NCI-H345 (cell line): ENCODE measurements at places on chromosomes 16 and 17.

DNA sequence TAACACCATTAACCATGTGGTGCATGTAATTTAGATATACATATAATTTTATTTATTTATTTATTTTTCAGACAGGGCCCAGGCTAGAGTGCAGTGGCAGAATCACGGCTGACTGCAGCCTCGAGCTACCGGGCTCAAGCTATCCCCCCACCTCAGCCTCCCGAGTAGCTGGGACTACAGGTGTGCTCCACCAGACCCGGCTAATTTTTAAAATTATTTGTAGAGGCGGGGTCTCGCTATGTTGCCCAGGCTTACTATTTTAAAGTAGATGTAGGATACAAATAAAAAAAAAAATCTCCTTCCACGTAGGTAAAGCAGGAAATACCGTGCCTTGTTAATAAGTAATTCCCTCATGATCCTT is 446 bp upstream of the COQ7 start:
- DNase-seq = no peak

DNA sequence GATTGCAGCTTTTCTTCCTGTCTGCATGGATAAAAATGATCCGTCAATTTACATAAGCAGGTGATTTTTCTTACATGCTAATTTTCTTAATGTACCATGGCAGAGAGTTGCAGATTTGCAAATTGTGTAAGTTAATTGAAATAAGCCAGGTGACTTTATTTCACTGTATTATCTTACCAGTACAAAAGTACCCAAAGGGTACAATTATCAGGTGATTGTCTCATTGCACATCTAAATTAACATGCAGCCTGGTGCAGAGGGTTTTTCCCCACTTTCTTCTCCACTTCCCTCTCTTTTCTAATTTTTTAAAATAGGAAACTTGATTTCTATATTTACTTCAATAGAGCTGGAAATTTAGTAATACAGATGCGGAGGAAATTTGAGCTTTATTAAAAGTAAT is 11.2 kb downstream of the NLK start:
- no peak for DNase-seq

DNA sequence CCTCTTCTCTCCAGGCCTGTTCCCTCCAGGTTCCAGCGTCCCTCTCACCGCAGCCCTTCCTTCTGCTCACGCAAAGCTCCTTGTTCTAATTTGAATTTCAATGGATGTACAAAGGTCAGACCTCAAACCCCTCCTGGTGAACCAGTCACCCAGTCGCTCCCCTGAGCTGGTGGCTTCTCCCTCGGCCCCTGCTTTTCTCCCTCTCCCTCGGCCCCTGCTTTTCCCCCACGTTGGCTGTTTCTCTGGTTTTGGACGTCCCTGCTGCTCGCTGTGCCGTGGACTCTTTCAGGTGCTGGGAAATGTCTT is 8.6 kb upstream of the MSLN start:
- DNase-seq = no peak

- no peak for DNase-seq
Observed at GRCh38 chr16:710500-711075, 4.3 kb upstream of the METRN start.

DNA sequence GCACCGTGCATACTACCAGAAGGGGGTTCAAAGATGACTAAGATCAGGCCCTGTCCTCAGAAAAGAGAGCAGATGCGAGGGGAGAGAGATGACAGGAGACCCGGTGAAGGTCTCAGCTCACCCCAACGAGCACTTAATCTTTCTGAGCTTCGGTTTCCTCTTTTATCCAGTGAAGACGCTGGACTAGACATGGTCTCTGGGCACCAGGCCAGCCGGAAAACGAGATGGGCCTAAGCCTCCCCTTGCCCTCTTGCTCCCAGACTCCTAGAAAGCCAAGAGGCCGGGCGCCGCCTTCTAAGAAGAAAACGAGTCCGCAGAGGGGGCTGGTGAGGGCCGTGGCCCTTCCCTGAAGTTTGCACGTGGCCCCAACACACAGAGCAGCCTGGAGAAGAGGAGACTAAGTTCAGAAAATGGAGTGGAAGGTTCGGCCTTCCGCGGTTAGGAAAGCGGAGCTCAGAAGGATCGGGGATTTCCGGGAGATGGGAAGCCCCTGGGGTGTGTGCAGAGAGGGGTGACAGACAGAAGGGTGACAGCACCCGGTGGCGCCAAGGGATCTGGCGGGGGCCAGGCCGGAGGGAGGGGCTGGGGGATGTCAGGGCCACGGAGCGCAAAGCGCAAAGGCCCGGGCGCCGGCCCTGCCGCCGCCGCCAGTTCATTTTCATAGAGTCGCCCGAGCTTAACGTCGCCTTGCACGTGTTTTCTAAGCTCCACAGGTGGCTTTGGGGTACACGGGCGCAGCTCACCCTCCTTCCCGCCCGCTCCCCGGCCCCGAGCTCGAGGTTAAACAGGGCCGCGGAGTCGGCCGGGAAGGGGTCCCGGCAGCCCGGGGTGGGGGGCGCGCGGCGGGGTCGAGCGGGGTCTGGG is 42.1 kb upstream of the BHLHA9 start:
- no peak for DNase-seq

- peak; percentile 10 for DNase-seq
Observed at GRCh38 chr17:63542942-63543821, 7.1 kb upstream of the DCAF7 start.

DNA sequence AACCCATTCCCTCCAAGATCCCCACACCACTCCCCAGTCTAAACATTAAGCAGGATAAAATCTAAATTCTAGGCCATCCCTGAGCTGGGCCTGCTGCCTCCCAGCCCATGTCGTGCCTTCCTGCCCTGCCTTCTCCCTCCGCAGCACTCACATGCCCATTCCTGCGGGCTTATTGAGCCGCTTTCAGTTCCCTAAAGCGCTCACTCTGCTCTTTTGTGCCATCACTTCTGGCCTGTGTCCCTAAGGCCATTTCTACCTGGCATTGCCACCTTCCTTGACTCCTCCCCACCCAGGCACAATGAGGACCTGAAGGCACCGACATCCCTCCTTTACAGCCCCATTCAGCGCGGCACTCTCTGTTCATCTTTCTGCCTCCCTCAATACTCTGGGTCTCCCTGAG is 13.0 kb upstream of the RAB5C start:
- no peak for DNase-seq
